Stimulated activated CD8-positive, alpha-beta memory T cell treated with anti-CD3 and anti-CD28 coated beads, Interleukin-12 subunit alpha, Interleukin-12 subunit beta, amount 100 ng/mL, for 4 hours (primary cell): ENCODE measurements at places on chromosomes 3 and 15.

GRCh38 chr15:51841406-51842040 is 12.1 kb downstream of the TMOD3 start:
- DNase-seq = no peak

DNA sequence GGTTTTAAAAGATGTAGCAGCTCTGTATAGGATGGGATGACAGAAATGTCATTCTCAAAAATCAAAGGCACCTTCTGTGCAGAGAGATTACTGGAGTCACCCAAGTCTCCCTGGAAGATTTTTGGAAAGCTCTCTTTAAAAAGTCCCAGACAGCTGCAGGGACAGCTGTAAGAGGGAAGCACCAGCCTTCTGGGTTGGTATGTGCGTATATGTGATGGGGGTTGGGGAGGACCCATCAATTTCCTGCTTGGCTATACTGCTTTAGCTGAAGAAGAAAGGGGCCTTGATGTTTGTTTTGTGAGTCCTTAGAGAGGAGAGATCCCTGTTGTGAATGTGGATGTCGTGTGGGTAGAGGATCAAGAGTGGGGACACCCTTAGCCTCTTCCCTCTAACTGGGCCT is 5.4 kb upstream of the SEC11A start:
- DNase-seq = no peak

GRCh38 chr3:33035596-33035995 is 61.4 kb downstream of the GLB1 start:
- DNase-seq = no peak

- DNase-seq = no peak
These were observed 1102.6 kb upstream of the EPHA6 start for GRCh38 chr3:95711789-95712188.

DNA sequence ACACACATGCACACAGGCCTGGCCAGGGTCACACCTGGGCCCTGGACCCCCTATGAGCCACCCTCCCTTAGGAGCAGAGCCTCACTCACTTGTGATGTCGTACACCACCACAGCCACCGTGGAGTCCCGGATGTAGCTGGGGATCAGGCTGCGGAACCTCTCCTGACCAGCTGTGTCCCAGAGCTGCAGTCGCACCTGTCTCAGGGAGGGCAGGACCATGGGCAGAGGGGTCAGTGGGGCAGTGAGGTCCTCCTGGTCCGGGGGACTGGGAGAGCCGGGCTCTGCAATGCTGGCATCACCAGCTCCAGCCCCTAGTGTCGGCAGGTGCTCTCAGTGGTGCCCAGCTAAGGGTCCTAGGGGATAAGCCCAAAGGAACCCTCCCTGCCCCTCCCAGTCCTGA is 35.6 kb downstream of the SRPRB start:
- no peak for DNase-seq

- DNase-seq = no peak
These were observed 184.9 kb upstream of the LPP start for GRCh38 chr3:187968883-187969580.

GRCh38 chr3:72481542-72481941 is 366.7 kb downstream of the SHQ1 start:
- no peak for DNase-seq

DNA sequence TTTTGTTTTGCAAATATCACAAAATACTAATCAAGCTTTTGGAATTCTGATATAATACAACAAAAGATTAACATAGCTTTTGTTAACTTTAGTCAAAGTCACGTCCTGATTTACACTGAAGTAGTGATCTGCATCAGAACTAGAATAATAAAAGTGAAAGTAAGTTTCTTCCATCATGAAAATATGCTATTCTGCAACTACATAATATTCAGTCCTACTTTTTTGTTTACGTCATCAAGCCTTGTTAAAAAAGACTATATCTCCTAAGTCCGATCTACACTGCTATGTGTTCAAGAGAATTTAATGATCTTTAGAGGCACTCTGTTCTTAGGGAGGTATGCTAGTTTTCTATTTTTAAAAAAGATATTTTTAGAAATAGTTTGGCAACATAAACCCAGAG is 330.1 kb downstream of the ARPP21 start:
- no peak for DNase-seq

- no peak for DNase-seq
These were observed 14.1 kb downstream of the SLCO3A1 start for GRCh38 chr15:91867581-91868026.

DNA sequence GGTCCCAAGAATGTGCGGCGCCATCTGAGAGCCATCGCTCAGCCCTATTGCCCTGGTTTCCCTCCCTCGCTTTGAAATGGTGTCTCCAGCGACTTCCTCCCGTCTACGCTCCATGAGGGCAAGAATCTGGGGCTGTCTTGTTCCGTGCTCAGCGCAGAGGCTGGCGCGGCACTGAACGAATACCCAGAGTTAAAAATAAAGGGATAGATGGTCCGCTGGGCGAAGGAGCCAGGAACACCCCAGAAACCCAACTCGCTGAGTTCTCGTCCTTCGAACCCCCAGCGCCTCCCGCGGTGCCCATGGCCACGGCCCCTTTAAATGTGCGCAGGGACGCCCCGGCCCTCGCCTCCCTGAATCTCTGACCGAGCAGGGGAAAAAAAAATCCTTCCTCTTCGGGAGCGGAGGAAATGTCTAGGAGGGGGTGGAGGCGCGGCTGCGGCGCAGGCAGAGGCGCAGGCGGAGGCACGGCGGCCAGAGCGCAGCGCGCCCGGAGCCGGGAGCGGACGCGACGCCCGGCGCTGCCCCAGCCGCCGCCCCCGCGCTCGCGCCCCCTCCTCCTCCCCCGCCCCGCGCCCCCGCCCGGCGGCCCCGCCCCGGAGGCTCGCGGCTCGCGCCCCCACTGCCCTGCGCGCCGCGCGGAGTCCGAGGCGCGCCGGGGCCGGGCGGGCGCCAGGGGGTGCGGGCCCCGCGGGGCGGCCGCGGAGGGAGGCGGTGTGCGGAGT is 8.5 kb upstream of the FGD5 start:
- no peak for DNase-seq

DNA sequence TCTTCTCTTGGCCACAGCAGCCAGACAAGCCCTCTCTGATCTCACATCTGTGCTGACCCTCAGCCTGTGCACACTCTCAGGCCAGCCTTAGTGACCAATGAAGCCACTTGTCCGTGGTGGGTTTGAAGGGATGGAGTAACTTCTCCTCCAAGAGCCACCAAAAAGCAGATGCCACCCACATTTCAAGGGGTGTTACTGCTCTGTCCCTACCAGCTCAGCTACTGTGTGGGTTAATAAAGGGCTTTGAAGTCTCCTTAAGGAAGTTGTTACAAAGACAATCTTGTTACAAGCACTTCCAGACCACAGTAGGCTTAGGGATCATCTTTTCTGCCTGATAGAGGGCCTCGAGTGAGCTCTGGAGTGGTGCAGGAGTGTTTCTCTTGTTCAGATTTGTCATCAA is 3.3 kb upstream of the CA12 start:
- no peak for DNase-seq

- no peak for DNase-seq
These were observed 2.4 kb downstream of the CPLX3 start for GRCh38 chr15:74828835-74829234.

- no peak for DNase-seq
These were observed 3.1 kb downstream of the PCYT1A start for GRCh38 chr3:196284396-196284795.

- no peak for DNase-seq
These were observed 430.7 kb upstream of the CFAP20DC start for GRCh38 chr3:59480486-59480995.

DNA sequence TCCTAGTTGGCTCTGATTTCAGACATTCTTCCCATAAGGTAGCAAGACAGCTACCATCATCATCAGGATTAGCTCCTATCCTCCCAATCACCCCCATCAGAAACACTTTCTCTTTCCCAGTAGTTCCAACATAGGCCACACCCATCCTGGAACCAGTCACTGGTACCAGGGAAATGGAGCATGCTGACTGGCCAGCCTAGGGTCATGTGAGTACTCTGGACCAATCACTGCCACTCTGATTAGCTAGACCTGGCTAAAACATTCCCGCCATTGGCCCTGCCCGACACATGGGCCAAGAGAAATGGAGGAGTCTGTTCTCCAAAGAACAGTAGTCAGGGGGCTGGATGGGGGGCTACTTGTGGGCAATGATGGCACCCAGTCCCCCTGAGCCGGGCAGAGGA is 12.4 kb downstream of the EFCC1 start:
- DNase-seq = no peak

- peak; percentile 12 for DNase-seq
These were observed 47.0 kb downstream of the ZNF609 start for GRCh38 chr15:64507293-64507802.

GRCh38 chr15:30023798-30024295 is 58.9 kb upstream of the GOLGA8J start:
- no peak for DNase-seq

DNA sequence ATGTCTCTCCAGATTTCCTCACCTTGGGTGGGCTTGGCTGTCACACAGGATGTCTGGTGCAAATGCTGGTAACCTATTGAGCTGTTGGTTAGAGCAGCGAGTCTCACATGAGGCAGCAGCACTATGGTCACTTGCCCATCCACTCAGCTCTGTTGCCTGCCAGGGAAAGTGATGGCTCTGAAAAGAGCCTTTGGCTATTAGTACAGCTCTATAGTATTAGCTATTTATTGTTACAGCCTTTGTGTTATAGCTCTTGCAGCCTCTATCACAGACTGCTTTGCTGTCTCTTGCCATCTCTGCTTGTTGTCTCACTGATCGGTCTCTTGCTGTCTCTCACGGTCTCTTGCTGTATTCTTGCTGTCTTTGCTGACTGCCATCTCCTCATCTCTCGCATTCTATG is 114.3 kb downstream of the MFSD1 start:
- DNase-seq = no peak

- DNase-seq = no peak
These were observed 19.0 kb upstream of the TRAK1 start for GRCh38 chr3:42071904-42072812.

GRCh38 chr3:4846543-4846942 is 132.7 kb upstream of the BHLHE40 start:
- DNase-seq = no peak

- DNase-seq = no peak
These were observed 42.2 kb downstream of the ARHGEF3 start for GRCh38 chr3:56759532-56759931.

DNA sequence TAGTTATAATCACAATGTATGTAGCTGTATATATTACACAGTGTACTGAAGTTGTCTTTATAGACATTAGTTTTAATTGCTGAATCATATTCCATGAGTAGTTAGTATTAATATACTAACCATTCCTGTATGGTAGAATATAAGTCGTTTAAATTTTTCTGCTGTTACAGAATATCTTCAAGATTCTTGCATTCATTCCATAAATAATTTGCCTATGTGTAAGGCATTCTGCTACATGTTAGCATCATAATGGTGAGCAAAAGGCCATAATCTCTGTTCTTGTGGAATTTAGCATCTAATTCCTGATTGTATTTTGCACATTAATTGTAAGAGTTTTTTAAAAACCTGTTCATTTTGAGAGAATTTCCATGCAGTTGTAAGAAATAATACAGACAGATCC is 14.1 kb downstream of the GYG1 start:
- no peak for DNase-seq

GRCh38 chr3:155500194-155500818 is 206.8 kb upstream of the STRIT1 start:
- DNase-seq = no peak

- no peak for DNase-seq
These were observed 3.5 kb downstream of the SLTM start for GRCh38 chr15:58929891-58930416.

DNA sequence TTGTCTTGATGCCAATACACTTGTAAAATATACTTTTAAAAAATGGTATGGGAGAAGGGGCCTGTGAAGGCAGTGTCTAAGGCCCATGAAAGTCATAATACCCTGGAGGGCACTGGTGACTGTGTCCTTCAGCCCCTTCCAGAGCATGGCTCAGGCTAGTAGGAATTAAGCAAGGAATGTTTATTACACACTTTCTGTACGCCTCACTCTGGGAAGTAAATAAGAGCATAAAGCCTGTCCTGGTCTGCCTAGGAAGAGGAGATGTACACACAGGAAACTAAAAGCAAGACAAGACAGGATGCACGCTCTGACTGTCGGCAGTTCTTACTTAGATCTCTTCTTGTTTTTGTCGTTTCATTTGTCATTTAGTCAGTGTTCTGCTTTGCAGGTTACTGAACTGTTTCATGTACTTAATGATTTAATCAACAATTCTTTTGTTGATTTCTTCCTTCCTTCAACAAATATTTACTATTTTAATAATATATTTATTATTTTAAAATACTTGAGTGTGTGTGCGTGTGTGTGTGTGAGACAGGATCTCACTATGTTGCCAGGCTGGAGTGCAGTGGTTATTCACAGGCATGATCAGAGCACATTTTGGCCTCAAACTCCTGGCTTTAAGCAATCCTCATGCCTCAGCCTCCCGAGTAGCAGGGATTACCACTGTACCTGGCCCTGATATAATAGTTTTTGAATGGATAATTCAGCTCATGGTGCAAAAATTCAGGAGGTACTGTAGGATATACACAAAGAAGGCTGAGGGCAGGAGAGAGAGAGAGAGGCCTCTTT is 9.0 kb upstream of the SMAD6 start:
- no peak for DNase-seq

DNA sequence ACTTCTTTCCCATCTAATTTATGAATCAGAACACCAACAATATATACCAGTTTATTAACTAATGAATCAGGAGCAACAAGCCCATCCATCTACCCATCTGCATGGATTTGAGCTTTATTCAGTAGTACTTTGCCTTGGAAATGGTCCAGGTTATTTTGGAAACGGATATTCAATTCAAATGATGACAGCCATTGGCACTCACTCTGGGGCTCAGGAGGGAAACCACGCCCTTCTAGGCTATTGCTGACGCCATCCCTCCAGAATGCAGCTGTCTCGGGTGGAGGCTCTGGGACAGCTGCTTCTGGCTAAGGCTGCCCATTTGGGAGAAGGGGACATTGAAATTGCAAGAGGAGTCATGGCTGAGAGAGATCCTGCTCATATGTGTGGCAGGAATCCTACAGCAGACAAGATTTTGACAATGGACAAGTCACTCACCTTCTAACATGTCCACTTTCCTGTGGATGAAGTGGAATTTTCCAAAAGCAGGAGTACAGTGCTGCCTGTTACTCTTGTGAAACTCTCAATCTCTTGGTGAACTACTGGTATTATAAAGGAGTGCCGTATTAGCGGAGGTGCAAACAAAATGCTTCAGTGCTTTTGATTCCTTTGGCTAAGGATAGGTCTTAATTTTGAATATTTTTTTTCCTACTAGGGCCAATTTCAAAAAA is 29.3 kb upstream of the TRAK1 start:
- DNase-seq = no peak

DNA sequence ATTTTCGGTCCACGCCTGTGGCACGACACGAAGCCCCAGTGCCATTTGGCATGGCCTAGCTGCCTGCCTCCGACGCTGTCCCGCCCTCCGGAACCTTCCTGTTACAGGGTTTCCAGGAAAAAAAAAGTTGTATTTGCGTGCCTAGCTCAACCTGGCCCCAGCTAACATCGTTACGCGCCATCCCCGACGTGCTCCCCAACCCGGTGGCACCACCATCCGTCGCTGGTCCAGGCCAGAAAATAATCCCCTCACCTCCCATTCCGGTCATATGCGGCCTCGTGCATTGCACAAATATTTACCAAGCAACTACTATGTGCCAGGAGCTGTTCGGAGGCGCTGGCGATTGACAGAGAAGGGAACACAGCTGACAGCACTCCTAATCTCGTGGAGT is 1.4 kb upstream of the CYP1A1 start:
- no peak for DNase-seq
